Fibroblast of skin of left quadriceps (primary cell): ENCODE measurements at places on chromosomes 4 and X.

GRCh38 chrX:144918936-144919335, 328.4 kb upstream of the SPANXN1 start:
- no peak for DNase-seq

DNA sequence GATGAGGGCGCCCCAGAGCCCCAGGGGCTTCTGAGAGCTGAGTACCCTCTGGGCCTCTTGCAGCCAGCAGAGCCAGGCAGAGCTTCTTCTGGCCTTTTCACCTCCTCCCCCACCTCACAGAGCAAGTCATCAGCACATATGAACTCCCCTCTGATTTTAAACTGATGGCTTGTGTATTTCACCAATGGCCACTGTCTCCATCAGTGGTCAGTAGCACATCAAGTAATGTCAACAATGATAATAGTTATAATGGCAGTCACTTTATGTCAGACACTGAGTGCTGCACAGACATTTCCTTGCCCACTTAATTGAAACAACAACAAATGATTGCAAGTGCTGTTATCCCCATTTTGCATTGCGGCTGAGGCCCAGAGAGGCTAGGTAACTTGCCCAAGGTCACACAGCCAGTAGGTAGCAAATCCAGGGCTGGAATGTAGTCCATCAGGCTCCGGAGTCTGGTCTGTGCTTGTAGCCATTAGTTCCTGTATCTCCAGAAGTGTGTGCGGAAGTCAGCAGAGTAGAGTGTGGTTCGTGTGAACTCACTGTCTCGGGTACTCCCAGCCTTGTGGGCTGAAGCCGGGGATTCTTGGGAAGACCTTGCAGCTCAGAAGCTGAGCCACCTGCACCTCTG, 3.0 kb downstream of the ATP2B3 start:
- no peak for DNase-seq

DNA sequence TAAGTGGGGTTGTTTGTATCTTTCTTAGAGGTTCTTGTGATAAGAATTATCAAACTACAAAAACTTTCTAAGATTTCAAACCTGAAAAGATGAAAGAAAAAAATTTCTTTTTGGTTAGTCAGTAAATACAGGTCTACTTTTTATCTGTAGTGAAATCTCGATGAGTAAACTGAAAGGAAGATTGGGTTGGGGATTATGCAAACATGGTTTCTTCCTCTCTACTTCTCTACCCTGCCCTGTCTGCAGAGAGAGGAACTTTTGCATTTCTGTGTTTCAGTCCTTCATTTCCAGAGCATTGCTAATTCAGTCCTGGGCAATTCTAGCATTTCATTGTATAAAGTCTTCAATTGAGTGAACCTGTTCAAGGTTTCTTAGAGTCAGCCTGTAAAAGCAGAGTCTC, 51.6 kb upstream of the IL2 start:
- DNase-seq: no peak

DNA sequence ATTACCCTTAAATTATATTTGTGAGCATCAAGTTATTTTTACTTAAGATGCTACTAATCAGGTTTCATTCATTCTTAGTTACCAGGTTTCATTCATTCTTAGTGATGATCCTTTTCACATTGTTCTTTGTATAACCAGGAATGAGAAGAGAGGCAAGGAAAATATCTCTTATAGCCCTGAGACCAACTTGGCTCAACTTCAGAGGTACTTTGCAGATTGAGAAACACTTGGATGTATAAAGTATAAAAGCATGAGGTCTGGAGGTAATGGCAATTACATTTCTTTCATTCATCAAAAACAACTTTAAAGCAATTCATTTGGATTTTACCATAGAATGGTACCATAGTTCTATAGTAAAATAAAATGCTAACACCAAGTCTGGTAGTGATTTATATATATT, 231.0 kb downstream of the PRDM5 start:
- no peak for DNase-seq

GRCh38 chrX:135476378-135476777, 44.1 kb upstream of the INTS6L start:
- no peak for DNase-seq

- DNase-seq: no peak
These were observed 49.7 kb upstream of the TMEM150C start for GRCh38 chr4:82611527-82611926.

- no peak for DNase-seq
These were observed 44.5 kb upstream of the BTC start for GRCh38 chr4:74838746-74839370.

DNA sequence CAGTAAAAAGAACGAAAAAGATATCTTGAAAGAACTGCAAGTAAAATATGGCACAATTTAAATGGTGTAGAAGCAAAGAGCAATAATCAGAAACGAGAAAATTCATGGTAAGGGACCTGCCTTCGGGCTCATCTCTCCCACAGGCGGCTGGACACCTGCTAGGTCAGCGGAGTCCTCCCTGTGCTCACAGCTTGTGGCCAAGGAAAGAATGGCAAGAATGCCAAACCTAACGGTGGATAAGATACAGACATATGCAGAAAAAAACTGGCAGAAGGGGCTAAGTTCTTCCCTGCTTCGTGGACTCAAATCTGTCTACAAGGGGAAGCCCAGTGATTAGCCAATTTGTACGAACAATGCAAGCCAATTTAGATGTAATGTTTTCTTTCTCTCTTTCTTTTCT, 152.1 kb upstream of the VCX start:
- no peak for DNase-seq
